ENCODE measurements at places on chromosomes 12 and 14.
A peak's percentile ranks its signal among the peaks of the same experiment; 100 is the strongest.

DNA sequence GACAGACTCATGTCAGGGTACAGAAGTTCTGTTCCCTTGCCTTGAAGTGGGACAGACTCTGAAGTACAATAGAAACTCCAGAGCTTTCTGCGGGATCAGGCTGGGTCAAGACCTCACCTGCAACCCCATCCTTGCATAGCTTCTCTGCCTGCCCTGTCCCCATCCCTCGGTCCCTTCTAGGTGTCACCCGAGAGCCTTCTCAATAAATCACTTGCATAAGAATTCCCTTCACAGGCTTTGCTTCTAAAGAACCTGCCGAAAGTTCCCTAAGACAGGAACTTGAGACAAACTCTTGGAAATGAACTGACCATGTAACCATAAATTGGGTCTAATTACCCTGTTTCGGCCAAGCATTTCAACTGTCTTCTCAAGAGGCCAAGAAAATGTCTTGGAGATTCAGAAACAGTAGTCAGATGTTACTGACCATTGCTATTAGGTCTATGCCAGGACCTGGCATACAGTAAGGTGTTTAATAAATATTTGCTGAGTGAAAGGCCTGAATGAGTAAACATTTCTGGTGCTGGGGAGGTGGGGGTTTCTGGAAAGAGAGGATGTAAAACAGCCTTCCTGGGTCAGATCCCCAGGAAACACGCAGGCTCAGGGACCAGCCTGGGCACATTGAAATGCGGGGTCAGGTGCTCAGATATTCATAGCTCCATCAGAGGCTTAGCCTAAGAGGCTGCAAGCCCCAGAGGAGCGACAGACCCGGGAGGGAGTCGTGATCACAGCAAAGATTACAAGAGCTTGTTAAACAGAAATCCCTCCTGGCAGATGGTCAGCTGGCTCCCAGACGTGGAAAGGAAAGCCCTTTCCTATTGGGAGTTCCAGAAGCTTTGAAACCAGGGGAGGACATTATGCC is 226.2 kb upstream of the LHX5 start:
- no peak for DNase-seq

- no peak for DNase-seq
These were observed 163.4 kb downstream of the KICS2 start for GRCh38 chr12:64058541-64059265.

DNA sequence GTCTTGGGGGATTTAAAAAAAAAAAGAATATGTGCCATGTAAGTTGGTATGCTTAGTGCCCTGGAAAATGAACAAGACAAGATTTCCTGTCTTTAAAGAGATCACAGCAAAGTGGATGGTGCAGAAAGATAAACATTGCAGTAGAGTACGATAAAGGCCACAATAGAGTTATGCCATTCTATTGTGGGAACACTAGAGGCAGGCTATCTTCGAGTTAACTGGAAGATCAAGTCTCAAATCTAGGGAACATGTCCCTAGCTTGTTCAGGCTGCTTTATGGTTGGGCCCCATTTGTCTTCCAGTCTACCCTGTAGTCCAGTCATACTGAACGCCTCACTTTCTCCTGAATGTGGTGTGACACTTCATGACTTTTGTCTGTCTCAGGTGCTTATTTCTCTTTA is 18.7 kb upstream of the CCT2 start:
- DNase-seq = no peak

DNA sequence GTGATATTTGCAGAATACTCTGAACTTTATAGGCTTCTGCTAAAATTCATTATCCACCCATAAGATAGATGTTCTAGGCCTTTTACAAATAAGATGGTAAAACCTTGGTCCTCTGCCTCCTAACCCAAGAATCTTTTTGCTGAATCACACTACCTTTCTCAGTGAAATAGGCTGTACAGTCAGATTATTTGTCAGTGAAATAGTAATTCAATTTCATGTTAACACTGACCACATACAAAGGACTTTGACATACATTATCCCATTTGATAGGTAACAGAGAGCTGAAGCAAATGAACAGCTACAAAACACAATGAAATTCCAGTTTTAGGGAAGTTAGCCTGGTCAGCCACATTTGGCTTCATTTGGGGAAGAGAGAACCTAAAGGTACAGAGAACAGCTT is 141.1 kb downstream of the PCNX1 start:
- no peak for DNase-seq

DNA sequence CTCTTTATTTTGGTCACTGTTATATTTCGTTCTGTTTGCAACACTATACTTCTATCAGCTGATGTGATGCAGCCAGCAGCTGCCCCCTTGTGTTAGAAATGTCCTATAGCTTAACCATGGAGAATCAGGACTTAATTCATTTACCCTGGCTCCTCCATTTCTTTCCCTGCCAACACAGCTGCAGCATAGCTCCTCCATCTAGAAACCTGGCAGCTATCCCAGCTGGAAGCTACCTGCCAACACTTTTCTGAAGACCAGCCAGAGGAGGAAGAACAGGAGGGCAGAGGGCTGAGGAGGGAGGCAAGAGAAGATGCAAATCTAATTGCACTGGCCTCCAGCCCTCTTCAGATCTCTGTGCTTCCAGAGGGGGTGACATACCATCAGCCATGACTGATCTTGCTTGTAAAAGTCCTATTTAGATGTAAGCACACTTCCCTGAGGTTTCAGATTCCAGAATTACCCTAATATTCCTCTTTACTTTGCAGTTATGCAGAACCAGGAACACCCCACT is 156.8 kb upstream of the TMEM260 start:
- no peak for DNase-seq

- DNase-seq = no peak
These were observed 217.4 kb upstream of the PWP1 start for GRCh38 chr12:107468182-107468581.

DNA sequence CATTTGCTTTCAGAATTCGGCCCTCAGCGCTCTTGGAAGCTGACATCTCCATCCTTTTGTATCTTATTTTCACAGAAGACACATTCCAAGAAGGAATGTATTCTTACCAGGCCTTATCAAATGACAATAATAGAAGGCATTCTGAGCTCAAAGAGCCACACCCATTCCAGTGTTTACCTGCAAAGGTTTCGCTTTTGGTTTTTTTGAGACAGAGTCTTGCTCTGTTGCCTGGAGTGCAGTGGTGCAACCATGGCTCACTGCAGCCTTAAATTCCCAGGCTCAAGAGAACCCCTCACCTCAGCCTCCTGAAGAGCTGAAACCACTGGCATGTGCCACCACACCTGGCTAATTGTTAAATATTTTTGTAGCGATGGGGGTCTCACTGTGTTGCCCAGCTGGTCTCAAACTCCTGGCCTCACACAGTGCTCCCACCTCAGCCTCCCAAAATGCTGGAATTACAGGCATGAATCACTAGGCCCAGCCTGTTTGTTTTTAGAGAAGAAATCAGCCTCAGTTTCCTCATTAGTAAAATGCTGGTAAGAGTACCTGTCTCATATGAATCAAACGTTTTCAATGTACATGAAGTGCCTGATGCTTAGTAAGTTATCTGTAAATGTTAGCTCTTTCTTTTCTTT is 69.2 kb downstream of the SLC6A12 start:
- DNase-seq = no peak

- DNase-seq = no peak
These were observed 88.8 kb downstream of the SINHCAF start for GRCh38 chr12:31236998-31237637.

DNA sequence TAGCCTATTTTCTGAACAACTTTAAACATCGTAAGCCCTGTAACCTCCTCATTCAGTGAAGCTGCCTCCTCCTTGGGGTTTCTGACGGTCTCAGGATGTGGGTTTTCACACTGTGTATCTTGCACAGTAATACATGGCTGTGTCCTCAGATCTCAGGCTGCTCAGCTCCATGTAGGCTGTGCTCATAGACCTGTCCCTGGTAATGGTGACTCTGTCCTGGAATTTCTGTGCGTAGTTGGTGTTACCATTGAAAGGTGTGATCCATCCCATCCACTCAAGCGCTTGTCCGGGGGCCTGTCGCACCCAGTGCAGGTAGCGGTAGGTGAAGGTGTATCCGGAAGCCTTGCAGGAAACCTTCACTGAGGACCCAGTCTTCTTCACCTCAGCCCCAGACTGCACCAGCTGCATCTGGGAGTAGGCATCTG is 980.5 kb downstream of the TMEM121 start:
- DNase-seq = peak; percentile 43

DNA sequence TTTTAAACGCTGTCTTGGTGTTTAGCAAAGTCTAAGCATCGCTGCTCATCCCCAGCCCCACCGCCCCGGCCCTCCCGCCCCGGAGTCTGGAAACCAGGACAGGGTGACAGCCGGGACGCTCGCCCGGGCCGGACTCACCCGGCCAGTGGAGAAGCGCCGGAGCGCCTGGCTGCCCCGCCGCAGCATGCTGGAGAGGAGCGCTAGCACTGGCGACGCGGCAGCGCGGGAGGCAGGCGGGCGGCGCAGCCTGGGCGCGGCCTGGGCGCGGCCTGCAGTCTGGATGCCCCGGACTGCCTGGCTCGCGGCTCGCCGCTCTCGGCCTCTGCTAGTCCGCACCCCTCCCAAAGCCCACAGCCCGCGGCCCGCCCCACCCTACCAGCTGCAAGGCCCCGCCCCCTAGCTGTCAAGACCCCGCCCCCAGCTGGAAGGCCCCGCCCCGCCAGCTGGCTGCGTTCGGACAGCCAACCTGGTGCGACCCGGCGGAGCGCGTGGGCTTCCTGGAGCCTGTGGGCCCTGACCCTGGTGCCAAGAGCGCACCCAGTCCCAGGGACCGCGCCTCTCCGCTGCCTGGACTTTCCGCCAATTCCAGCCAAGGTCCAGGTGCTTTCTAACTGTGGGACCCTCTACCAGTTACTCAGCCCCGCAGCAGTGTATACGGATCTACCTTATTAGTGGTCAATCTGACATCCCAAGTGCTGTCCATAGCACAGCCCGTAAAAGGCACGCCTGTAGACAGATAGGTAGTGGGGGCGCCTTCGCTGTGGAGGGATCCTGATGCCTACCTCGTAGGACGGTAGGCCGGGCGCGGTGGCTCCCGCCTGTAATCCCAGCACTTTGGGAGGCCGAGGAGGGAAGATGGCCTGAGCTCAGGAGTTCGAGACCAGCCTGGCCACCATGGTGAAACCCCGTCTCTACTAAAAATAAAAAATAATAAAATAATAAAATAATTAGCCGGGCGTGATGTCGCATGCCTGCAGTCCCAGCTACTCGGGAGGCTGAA is at the start of gene ALDH1L2:
TSS of gene ALDH1L2 (minus strand) at position 208 of the 1,000 bp plus-strand sequence. CDS start at position 186, 22 bp downstream.
- peak; percentile 36 for DNase-seq

DNA sequence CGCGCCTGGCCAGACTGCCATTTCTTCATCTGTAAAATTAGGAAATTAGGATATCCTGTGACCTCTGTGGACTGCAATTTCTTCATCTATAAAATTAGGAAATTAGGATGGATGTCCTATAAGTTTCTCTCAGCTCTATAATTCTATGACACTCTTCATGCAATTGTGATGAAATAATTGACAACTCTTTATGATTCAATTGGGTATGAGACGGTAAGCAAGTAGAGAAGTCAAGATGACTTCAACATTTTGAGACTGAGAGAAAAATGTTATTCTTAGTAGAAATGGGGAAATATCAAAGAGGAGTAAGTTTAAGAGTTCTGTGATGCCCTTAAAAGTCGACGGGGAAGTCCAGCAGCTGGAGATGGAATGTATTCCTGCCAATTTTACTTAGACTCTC is 12.0 kb downstream of the KIAA0586 start:
- no peak for DNase-seq

DNA sequence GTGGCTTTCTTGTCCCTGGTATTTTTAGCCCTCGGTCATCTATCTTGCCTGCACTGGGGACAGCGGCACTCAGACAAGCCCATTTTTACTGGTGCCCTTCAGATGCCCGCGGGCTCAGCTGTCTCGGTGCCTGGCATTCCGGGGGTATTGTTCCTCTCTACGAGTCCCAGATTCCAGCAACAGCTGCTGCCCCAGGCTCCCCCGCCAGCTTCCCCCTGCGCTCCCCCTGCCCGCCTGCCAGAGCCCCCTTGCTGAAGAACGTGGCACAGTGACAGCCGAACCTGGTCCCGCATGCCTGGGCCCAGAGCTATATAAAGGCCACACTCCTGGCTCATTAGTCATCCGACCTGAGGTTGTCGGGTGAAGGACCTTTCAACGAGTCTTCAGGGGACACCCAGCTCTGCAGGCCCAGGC is 10.9 kb upstream of the MYL2 start:
- no peak for DNase-seq

DNA sequence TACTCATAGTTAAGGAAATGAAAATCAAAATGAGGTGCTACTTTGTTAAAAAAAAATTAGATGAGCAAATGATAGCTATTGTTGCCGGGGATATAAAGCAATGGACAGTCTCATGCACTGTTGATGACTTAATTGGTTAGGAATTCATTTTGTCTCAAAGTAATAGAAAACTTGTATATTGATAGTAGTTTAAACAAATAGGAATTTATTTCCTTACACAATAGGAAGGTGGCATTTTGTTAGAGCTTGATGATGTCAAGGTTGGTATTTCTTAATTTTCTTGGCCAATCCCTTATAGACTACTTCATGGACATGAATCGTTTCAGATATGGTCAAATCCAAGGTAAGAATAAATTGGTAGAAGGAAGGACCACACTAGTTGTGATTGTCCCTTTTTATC is 7.8 kb downstream of the PRPF39 start:
- DNase-seq = no peak

- no peak for DNase-seq
These were observed 377.7 kb downstream of the NUAK1 start for GRCh38 chr12:105761075-105761474.

DNA sequence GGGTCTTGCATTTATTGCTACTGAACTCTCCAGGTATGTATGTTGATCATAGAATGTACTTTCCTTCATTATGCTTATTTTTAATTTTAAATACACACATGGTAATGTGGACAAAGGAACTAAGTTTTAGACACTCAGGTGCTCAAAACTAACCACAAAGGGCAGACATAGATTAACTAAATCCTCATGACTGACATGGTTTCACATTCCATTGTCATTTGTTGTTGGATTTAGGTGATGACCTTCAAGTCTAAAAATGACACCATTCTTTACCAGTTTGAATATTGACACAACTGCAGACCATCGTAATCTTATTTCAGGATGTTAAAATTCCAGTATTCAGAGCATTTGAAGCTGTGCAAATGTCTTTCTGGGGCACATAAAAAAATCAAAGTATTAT is 128.4 kb downstream of the BBS10 start:
- no peak for DNase-seq

DNA sequence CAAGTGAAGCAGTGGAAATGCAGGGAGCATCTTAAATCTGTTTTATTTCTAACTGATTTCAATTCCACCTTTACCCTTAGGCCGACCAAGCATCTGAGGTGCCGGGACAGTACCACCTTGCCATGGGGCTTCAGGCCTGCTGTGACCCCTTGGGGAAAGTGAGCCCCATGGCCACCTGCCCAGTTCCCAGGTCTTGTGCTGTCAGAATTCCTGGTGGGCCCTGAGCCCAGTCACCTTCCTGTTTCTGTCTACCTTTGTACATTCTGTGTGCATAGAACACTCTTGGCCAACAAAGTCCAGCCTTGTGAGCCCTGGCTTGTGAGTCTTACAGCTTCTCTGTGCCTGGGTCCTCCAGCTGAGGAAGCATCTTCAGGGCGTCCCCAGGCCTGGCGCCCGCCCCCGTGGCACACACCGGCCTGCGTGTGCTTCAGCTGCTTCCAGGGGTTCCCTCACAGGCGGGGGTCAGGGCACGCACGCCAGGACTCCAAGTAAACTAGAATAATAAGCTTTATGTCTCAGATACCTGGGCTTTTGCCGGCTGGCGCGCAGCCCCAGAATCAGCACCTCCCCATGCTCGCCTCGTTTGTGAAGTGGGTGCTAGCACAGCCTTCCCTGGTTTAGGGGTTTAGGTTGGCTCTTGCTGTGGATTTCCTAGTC is 10.3 kb downstream of the ZFYVE21 start:
- no peak for DNase-seq

- DNase-seq = no peak
These were observed 185.1 kb upstream of the VASH1 start for GRCh38 chr14:76576047-76576741.

- DNase-seq = no peak
These were observed 34.6 kb upstream of the TUBA1C start for GRCh38 chr12:49230176-49230804.
